ENCODE measurements at places on chromosomes 1 and 21.
A peak's percentile ranks its signal among the peaks of the same experiment; 100 is the strongest.

- DNase-seq: no peak
Measured at GRCh38 chr1:65844296-65844695, 51.6 kb downstream of the PDE4B start.

GRCh38 chr1:218347723-218348627, 2.8 kb downstream of the TGFB2 start:
- no peak for DNase-seq

DNA sequence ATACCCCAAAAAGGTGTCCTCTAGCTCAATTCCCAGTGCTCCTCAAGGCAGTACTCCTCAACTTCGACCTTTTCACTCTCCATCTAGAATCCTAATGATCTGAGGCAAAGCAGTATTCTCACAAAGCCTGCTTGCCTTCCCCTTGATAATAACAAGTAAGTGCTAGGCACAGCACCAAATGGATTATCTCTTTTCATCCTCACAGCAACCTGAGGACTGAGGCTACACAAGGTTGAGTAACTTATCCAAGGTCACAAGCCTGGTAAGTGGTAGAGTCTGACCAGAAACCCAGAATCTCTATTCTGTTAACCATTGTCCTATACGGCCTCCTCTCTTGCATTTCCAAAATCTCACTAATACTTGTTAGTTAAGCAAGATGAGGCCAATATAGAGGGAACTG, 5.1 kb downstream of the SYDE2 start:
- no peak for DNase-seq

DNA sequence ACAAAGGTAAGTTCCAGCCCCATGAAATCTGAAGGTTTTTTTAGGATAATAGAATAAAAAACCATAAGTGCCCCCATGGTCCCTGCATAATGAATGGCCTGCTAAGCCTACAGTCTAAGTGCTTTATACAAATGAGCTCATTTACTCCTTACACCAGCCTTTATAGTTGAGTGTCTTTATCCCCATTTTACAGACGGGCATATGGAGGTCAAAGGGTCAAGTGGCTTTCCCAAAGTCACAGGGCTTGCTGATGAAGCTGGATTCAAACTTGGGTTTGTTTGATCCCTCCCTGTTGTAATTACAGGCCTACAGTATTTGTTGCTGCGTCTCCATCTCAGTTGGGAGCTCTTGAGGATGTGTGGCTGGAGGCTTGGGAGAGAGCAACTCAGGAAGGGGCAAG, 28.3 kb upstream of the ARHGEF10L start:
- no peak for DNase-seq

GRCh38 chr1:222090103-222090502, 348.2 kb upstream of the DUSP10 start:
- DNase-seq: no peak

- DNase-seq: no peak
Measured at GRCh38 chr1:8598783-8599182, 218.7 kb downstream of the RERE start.

DNA sequence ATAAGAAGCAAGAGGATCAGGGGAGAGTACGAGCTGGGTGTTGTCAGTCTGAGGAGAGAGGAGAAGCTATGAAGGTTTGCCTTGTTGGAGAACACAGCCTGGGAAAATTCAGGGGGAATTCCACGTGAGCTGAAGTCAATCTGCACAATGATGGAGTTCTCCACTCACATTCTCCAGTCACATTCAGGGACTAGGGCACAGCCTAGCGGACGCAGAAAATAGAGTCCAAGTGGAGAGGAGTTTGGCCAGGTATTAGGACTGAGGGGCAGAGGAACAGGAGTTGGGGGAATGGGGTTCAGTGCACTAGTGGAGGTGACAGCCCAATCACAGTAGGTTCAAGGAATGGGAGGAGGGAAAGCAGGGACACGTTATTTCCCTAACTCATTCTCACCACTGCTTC, 124.0 kb downstream of the KCNH1 start:
- no peak for DNase-seq

- no peak for DNase-seq
Measured at GRCh38 chr1:223483511-223483910, 90.3 kb downstream of the CCDC185 start.

- DNase-seq: no peak
Measured at GRCh38 chr1:58754683-58755467, 29.0 kb downstream of the JUN start.

- no peak for DNase-seq
Measured at GRCh38 chr1:171138980-171139379, 46.1 kb upstream of the FMO2 start.

DNA sequence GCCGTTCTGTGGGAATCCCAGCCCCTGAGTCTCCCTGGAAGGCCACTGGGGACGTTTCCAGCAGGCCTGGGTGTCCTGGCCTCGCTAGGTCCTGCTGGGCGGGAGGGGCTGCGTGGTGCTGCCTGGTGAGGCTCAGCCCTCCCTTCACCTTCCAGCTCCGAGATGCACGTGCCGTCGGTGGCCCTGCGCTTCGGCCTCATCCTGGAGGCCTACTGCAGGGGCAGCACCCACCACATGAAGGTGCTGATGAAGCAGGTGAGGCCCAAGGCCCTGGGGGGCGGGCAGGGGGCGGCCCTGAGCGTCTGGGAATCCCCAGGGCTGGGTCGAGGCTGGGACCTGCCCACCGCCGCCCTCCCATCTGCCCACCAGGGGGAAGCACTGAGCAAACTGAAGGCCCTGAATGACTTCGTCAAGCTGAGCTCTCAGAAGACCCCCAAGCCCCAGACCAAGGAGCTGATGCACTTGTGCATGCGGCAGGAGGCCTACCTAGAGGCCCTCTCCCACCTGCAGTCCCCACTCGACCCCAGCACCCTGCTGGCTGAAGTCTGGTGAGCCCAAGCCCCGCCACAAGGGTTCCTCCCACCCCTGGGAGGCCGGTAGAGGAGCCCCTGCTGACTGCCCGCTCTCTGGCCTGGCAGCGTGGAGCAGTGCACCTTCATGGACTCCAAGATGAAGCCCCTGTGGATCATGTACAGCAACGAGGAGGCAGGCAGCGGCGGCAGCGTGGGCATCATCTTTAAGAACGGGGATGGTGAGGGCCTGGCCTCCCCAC, 70.3 kb downstream of the PIK3CD start:
- peak; percentile 48 for DNase-seq

- no peak for DNase-seq
Measured at GRCh38 chr1:117181630-117182041, 29.1 kb downstream of the VTCN1 start.
